ENCODE measurements at places on chromosomes 13 and 19.

- no peak for DNase-seq
Measured at GRCh38 chr13:108070925-108071324, 144.4 kb downstream of the LIG4 start.

- no peak for DNase-seq
Measured at GRCh38 chr13:25682276-25682675, 310.5 kb downstream of the ATP8A2 start.

DNA sequence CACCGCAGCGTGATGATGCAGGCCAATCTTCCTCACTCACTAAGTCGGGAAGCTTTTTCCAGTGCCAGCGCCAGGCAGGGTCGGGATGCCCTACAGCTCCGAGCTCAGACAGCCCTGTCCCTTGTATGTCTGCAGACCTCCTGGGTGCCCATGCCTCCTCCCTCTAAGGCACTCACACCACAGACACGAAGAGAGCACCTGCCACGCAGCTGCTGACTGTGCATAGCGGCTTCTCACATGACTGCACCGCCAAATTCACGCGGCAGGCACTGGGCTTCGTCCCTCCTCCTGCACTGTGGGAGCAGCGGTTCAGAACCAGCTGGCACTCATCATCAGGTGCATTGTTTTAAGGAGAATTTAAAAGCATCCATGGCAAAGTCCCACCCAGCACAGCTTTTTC is 88.1 kb downstream of the SLC7A1 start:
- no peak for DNase-seq

GRCh38 chr19:13104848-13105711 is 2.4 kb upstream of the LYL1 start:
- DNase-seq = no peak

GRCh38 chr19:53809518-53810186 is 14.5 kb downstream of the NLRP12 start:
- DNase-seq = no peak

- DNase-seq = no peak
Measured at GRCh38 chr13:23735329-23735728, 153.9 kb downstream of the MIPEP start.

DNA sequence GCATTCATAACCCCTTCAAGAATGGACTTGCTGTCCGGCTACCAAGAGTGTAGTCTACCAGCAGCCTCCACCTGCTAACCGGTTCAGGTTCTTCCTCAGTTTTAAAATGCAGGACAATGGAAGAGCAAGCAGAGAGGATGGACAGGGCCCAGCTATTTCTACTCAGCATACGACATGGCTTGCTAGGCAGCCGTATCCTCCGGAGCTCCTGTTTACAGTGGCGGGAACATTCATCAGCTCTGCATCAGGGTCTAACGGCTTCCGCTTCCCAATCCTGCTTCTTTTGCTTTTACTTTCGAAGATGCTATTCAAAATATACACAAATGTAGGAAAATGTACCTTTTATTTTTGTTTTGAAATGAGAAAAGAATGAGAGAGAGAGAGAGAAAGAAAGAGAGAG is 118.5 kb downstream of the TRPC4 start:
- no peak for DNase-seq

- no peak for DNase-seq
Measured at GRCh38 chr13:31964168-31964567, 67.4 kb upstream of the FRY start.

DNA sequence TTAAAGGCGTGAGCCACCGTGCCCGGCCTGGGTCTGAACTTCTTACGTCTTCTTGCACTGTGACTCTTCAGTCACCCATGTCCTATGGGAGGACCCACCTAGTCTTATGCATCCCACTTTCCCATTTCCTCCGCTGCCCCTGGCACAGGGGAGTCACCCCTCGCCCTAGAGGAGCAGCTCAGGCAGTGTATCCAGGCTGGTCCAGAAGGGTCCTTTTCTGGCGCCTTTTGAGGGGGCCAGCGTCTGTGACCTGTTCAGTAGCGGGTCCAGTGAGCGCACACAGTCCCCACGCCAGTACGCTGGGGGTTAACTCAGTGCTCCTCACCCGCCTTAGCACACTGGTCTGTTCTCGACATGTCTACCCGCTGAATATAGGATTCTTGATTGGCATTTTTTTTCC is 107.1 kb downstream of the TM9SF2 start:
- DNase-seq = no peak

DNA sequence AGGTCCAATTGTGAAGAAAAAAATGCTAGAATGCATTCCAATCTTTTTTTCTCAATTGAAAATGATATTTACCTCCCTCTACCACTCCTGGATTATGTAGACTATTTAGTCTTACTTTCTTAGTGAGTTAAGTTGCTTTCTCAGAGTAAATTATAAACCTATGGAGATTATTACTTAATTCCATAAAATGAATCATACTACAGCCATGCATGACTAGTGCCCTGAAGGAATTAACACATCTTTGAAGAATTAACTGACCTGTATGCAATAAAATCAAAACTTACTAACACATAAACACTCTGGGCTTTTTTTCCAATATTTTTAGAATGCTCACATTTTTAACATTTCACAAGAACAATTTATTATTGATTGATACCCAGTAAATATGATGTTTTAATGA is 379.4 kb upstream of the DACH1 start:
- DNase-seq = no peak
